ENCODE measurements at places on chromosomes 4 and X.

DNA sequence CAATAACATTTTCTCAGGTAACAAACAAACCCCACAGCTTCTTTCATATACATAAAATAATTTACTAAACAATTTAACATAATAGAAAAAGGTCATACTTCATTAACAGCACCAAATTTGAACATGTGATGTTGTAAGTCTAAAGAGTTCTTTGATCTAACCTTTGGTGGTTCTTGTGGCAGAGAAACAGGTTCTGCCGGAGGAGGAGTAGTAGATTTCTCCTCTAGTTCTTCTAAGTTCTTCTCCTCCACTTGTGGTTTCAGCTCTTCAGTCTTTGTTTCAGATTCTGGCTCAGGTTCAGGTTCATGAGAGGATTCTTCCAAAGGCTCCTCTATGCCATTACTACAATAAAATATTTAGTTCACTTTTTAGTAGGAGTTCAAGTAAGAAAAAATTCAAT is 18.3 kb downstream of the G3BP2 start:
- DNase-seq: no peak

DNA sequence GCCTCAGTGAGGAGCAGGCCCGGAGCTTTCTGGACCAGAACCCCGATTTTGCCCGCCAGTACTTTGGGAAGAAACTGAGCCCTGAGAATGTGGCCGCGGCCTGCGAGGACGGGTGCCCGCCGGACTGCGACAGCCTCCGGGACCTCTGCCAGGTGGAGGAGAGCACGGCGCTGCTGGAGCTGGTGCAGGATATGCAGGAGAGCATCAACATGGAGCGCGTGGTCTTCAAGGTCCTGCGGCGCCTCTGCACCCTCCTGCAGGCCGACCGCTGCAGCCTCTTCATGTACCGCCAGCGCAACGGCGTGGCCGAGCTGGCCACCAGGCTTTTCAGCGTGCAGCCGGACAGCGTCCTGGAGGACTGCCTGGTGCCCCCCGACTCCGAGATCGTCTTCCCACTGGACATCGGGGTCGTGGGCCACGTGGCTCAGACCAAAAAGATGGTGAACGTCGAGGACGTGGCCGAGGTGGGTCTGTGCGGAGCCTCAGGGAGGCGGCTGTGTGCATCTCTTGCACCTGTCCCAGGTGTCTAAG is 323 bp downstream of the PDE6B start:
- DNase-seq: no peak

- DNase-seq: no peak
These were observed 21.7 kb downstream of the INPP4B start for GRCh38 chr4:142824368-142824767.

GRCh38 chr4:112423591-112423990 is 92.4 kb downstream of the NEUROG2 start:
- DNase-seq: no peak

- DNase-seq: no peak
These were observed 81.2 kb downstream of the DCK start for GRCh38 chr4:71074452-71075299.

DNA sequence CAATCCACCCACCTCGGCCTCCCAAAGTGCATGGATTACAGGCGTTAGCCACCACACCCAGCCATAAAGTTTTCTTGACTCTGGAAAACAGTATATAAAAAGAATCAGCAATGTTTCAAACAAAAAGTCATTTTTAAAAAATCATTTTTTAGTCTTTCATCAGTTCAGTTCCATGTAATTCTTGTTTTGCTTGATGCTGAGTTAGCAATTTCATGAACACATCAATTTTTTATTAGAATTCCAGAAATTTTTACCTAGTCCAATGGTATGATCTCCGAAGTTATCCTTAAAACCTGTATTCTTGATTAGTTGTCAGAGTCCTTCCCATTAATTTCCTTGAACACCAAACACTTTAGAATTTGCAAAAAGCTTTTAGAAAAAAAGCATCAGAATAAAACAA is 56.8 kb downstream of the RCHY1 start:
- DNase-seq: no peak

DNA sequence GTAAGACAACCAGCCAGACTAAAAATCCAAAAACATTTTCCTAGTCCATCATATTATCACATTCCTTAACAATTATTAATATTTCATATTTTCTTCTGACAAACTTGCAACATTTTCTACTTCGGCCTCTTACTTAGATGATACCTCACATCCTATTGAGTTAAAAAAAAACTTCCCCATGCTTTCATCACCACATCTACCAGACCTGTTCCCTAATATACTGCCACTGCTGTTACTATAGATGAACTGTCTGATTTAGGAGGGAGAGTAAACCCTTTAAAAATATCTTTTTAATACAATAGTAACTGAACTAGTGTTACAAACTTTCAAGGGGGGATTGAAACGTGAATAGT is 1.5 kb downstream of the FAM200B start:
- no peak for DNase-seq

Measured in AG04449 (cell line).